Hematopoietic multipotent progenitor cell treated with erythropoietin and hydrocortisone succinate and interleukin-3 and kit ligand, for 8 days (in vitro differentiated cells): ENCODE measurements at places on chromosomes 13 and 19.

DNA sequence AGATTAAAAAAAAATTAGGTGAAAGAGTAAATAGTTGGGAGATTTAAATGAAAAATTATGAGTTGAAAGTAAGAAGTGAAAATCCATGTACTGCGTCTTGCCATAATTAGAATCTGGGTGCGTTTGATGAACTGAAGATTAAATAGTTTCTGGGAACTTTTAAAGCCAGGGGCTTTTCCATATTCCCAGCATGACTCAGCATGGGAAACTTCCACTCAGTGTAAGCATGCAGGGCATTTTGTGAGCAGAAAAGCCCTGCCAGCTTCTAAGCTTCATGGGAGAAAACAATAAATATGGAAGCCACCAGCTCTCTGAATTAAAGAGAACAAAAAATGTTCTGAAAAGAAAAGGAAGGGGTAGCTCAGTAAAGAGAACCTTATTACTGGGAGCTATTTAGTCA, 62.0 kb upstream of the EDNRB start:
- DNase-seq: no peak

DNA sequence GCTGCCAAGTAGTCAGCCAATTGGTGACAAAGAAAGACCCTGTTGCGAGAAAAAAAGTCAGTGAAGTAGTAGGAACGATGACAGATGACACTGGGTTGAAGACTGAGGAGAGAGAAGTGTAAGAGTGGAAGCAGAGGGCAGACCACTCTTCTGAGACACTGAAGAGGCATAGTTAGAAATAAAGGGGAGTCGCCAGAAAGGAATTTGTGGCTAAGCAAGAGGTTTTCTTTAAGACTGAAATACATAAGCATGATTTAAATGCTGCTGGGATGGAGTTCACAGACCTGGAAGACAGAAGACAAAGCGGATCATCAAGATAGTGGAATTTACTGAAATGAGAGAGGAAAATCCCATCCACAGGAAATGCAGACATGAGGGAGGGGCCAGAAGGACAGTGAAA, 56.2 kb upstream of the USPL1 start:
- no peak for DNase-seq

- no peak for DNase-seq
These were observed 32.2 kb upstream of the TM9SF2 start for GRCh38 chr13:99469041-99469440.

GRCh38 chr19:58473775-58474174, 2.4 kb upstream of the ZNF446 start:
- no peak for DNase-seq

DNA sequence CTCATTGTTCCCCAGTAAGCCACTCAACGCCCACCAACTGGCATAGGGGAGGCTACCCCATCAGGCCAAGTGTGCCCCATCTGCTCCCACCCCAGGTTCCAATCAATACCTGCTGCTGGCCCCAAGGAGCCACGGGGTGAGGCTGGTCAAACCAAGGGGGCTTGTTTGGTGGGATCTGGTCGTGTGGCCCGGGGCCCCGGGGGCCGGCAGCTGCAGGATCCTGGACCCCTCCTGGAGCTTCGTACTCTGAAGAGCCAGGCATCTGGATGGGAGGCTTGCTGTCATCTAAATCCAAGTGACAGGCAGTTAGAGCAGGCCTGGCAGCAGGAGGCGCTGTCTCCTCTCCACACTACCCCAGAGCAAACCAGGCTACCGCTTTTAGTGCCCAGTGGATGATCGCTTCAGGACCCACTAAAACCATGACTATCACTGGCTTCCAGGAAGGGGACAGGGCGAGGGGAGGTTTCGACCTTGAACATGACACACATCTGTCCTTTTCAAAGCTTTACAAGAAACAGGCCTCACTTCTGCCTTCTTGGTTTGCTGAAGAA, 14.2 kb downstream of the CHERP start:
- peak; percentile 38 for DNase-seq

DNA sequence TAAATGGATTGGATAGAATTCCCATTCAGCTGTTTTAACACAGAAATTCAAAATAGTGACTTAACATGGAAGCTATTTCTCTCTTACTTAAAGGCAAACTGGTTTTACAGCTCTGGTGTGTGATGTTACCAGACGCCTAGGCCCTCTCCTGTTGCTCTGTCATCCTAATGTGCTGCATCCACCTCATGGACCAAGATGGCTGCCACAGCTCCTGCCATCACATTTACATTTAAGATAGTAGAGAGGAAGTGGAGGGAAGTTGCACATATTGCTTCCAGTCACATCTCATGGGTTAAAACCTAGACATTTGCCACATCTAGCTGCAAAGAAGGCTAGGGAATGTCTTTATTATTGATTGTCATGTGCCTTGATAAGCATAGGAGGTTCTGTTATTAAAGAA, 157.5 kb downstream of the OXGR1 start:
- DNase-seq: no peak

DNA sequence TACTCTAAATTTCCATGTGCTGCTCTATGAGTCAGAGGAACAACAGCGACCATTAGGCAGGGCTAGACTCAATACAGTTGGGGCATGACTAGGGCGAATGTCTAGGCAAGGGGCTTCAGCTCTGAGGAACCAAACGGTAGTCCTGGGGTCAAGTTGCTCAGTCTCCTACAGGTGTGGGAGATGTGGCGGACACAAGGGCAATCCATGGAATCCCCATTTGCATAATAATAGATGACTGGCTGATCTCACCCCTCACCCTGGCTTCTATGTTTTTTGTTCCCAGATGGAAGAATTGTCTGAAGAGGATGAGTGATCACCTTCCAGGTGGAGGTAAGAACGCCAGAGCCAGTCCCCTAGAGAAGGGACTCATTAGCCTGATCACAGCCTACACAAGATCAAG, 1048.2 kb upstream of the MIR17HG start:
- no peak for DNase-seq

GRCh38 chr19:18649371-18650020, 12.7 kb downstream of the KLHL26 start:
- no peak for DNase-seq

DNA sequence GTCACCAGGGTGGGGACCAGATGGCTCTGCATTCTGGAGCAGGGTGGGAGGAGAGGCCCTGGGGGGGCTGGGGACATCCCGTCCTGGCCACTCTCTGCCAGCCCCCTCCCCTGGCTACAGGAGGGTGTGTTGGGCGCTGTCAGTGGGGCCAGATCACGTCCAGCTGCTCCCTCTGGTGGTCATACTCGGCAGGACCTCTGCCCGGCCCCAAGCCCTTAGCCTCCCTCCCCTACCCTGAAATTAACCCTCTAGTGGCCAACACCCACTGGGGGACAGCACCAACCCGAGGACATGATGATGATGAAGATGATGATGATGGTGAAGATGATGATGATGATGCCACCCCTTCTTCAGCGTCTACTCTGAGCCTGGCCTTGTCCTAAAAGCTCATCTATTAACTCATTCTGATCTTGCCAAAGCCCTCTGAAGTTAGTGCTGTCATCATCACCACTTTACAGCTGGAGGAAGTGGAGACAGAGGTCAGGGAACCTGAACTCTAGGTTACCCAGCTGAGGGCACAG, 590 bp upstream of the LGI4 start:
- DNase-seq: peak; percentile 70

DNA sequence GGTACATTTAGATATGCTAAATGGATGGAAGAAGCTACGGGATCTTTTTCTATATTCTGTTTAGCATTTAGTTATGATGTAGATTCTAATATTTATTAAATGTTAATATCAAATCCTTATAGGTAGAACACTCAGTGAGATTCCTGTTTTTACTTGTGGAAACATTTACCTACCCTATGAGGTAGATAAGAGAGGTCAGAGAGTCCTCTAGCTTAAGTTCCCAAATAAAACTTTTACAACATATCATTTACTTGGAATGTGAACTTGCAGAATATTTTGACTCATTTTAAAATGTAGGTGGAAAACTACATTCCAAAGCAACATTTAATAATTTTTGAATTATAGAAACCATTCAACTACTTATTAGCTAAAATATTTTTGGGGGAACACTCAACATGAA, 63.7 kb downstream of the UBL3 start:
- DNase-seq: no peak

GRCh38 chr19:1574354-1575136, 6.4 kb upstream of the MEX3D start:
- DNase-seq: no peak

GRCh38 chr13:96229356-96229755, 139.4 kb downstream of the HS6ST3 start:
- peak; percentile 46 for DNase-seq
